Inflammatory macrophage treated with lipopolysaccharide for 4 hours (primary cell): ENCODE measurements at places on chromosomes 3 and 15.

- no peak for DNase-seq
Observed at GRCh38 chr3:135456108-135456790, 509.3 kb upstream of the PPP2R3A start.

- DNase-seq, result peak; percentile 84
Observed at GRCh38 chr3:177361081-177361938, 164.0 kb upstream of the TBL1XR1 start.

DNA sequence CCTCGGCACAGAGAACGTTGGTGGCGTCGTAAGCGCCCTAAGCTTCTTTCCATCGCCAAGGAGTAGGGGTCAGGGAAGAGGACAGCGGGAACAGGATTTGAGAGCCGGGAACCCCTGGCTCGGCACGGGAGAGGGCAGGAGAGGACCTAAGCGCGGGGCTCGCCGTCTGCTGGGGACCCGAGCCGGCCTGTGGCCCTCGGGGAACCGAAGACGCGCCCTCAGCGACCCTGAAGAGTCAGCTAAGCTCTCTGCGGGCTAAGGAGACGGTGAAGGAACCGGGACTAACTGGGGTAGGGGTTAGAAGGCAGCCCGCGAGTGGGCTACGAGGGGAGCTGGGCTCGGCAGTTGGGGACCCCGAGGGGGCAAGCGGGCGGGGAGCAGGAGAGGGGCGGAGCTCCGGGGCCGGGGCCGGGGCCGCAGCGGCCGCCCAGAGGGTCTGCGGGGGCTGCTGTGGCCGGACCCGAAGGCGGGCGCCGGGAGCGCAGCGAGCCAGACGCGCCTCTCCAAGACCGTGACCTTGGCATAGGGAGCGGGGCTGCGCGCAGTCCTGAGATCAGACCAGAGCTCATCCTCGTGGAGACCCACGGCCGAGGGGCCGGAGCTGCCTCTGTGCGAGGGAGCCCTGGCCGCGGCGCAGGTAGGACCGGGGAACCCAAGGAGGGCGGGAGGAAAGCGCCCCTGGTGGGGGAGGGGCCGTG is 574 bp downstream of the CASR start:
- no peak for DNase-seq

DNA sequence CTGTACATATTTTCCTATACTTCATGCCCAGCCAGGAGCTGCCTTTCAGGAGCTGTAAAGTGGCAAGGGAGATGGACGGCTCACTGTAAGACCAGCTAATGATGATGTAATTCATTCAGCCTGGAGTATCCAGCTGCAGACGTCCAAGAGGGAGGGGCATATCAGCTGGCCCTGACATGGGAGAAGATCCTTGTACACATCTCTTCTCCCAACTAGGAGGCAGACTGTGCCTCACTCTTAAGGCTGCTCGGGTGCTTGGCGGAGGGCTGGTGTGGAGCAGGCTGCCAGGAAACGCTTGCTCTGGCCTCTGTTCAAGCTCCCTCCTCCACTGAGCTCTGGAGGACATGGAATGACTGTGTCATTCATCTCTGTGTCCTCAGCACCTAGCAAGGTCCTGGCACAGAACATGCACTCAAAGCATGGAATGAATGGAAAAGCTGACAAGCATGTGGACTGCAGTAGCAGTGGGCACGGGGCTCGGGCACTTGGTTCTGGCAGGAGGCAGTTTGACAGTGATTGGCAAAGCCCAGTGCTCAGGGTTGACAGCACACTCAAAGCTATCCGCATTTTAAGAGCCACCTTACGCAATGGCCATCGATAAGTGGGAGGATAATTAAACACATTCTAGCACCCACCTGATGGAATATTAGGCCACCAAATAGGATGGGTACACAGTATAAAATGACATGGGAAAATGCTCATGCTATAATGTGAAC is 72.4 kb downstream of the TBC1D2B start:
- DNase-seq, result no peak

DNA sequence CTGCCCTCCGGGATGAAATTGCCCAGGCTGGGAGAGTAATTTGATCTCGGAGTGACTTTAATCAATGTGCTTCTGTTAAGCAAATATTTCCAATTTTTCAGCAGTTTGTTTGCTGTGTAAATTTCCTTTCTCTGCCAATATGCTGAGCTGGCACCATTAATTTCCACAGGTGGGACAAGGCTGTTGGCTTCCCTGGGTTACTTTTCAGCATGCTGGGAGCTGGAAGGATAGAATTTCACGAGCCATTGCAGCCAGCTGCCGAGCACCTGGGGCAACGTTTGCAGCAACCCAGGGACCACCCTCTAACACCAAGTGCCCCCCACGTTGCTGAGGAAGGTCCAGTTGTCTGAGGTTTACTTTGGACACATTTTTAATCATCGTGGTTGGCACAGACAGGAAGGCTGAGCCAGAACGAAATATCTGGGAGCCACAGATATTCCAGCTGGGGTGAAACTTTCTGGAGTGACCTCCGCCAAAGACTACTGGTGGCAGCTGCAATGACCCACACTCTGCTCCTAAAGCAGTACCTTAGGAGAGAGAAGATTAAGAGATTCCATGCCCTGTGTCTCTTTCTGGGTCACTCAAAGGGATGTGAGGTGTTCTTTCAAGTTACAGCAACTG is 293.3 kb upstream of the RGMA start:
- DNase-seq, result no peak

DNA sequence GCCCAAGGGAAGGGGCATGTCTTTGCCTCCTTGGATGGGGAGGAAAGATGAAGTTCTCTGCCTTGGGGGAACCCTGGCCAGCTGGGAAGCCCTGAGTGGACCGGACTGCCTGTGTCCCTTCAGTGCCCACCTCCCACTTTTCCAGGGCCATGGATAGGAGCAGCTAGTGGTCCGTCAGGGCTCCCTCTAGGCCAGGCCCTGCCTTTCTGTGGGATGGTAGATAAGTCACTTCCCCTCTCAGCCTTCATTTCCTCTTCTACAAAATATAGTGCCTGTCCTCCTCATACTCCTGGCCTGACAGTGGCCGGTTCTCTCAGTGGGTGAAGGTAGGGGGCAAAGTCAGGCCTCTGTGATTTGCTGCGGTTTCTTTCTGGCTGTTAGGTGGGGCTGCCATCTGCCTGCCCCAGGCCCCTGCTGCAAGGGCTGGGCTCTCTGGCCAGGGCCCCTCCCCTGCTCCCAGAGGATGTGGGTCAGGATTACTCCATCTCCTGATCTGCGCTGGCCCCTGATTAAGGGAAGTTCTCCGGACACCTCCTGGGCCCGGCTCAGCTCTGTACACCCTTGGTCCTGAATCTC is 1.4 kb downstream of the PLEKHO2 start:
- peak; percentile 92 for DNase-seq

GRCh38 chr3:186988806-186989205 is 58.5 kb downstream of the ST6GAL1 start:
- DNase-seq, result no peak

DNA sequence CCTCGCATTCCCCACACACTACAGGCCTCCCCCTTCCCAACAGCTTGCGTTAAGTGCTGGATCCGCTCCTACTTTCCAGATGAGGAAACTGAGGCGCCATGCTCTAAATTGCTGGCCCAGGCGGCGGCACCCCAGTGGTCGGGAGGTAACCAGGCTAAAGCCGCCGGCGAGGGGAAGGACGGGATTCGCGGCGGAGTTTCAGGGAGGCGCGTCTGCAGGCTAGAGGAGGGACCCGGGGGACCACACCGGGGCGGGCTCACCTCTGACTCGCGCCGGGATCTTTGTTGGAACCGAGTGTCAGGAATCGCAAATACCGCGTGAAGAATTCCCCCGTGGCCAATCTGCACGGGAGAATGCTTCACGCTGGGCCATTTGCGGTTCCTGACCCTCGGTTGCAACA is 24.6 kb upstream of the PTPN23 start:
- DNase-seq, result no peak

DNA sequence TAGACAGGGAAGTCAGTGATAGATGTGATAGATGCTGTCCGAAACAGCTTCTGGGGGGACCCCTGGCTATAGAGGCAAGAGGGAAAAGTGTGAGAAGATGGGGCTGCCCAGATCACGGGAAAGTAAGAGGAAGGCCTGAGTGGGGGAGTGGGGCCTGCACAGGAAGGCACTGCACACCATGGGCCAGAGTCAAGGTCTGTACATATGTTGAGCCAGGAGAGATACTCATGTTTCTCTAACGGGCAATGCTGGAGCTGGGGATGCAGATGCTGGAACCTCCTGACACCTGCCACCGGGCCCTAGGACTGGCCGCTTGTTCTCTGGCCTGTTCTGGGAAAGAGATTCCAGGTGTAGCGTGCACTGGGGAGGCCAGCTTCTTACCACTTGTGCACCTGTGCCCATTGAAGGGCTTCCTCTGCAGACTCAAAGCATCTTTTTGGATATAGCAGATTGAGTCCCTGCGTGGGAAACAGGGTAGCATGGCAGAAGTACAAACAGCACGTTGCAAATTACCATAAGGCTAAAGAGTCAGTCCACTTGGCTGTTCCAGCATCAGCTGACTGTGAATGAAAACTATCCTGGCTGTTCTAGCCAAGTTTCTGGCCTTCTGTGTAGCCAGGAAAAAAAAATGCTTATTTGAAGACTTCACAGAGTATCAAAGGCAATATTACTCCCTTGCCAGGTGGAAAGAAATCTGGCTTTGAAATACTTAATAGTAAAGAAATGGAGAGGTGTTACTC is 77.1 kb upstream of the GSK3B start:
- no peak for DNase-seq

DNA sequence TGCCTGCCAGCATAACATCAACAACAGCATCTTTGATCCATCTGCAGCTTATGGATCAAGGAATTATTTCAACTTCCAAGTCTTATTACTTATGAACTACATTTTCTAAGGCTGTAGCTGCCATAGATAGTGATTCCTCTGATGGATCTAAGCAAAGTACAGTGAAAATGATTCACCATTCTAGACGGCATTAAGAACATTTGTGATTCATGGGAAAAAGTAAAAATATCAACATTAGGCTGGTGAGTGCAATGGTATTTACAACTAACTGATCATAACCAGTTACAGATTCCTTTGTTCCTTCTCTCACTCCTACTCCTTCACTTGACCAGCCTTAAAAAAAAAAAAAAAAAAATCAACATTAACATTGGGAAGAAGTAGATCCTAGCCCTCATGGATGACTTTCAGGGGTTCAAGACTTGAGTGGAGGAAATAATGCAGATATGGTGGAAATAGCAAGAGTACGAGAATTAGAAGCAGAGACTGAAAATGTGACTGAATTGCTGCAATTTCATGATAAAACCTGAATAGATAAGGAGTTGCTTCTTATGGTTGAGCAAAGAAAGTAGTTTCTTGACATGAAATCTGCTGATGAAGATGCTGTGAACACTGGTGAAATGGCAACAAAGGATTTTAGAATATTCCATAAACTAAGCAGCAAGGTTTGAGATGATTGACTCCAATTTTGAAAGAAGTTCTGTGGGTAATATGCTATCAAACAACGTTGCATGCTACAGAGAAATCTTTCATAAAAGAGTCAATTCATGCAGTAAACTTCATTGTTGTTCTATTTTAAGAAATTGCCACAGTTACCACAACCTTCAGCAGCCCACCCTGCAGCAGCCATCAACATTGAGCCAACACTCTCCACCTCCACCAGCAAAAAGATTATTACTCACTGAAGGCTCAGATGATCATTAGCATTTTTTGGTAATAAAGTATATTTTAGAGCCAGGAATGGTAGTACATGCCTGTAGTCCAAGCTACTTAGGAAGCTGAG is 22.8 kb downstream of the SLC12A6 start:
- no peak for DNase-seq

DNA sequence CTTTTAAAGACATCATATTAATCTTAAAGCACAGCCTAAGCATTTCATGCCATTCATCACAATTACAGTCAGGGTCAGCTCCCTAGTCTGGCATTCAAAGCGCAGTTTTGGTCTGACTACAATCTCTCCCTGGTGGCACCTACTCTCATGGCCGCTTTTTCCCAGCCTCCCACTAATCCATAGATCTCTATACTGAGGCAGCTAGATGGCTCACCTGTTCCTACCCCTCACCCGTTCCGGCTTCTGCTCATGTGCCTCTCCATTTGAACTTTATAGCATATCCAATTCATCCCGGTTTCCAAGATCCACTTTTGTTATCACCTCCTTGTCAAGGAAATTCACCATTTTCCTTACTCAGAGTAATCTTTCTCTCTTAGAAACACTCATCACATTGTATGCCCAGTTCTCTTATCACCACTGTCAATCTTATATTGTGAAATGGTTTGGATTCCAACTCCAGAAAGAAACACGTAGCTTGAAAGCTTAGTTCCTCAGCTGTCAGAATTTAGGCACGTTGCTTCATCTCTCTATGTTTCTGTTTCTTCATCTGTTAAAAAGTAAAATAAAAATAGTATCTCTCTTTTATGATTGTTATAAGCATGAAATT is 220.0 kb upstream of the UBE2E2 start:
- DNase-seq, result peak; percentile 60
